D341Med (cell line): ENCODE measurements at places on chromosomes 6 and 20.
A peak's percentile ranks its signal among the peaks of the same experiment; 100 is the strongest.

DNA sequence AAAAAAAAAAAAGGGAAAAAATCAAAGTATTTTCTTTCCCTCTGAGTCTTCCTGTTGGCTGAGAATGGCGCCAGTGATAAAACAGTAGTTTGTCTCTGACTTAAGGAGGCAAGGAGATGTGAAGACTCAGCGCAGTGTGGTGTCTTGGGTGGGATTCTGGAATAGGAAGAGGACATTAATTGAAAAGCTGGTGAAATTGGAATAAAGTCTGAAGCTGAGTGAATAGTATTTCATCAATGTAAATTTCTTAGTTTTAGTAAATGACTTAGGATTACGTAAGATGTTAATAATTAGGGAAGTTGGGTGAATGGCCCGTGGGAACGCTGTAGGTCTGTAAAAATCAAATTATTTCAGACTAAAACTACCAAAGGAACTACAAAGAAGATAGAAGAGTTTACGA lies 122.8 kb upstream of the ZNF217 start:
- DNase-seq: no peak

DNA sequence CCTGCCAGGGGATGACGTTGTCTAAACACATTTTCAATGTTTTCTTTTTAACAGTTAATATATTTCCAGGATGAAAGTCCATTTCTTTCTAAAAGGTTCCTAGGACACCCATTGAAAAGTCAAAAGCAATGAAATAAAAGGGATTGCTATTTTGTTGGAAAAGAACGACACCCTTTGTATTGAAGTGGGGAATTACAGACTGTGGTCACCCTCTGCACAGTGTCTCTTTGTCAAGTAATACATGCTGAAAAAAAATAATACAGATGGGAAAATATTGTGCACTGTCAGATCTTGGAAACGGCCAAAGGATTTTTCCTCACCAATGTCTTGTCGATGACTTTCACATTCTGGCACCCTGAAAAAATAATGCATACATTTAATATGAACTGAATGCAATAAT lies 56.9 kb downstream of the HAO1 start:
- DNase-seq: no peak

- DNase-seq: no peak
Measured at GRCh38 chr20:24309596-24309995, 159.8 kb upstream of the SYNDIG1 start.

GRCh38 chr6:15690510-15690909 lies 27.7 kb upstream of the DTNBP1 start:
- DNase-seq: no peak

- DNase-seq: no peak
Measured at GRCh38 chr6:84329516-84329915, 102.1 kb upstream of the CEP162 start.

GRCh38 chr6:107180099-107180498 lies 64.8 kb upstream of the BEND3 start:
- DNase-seq: no peak

DNA sequence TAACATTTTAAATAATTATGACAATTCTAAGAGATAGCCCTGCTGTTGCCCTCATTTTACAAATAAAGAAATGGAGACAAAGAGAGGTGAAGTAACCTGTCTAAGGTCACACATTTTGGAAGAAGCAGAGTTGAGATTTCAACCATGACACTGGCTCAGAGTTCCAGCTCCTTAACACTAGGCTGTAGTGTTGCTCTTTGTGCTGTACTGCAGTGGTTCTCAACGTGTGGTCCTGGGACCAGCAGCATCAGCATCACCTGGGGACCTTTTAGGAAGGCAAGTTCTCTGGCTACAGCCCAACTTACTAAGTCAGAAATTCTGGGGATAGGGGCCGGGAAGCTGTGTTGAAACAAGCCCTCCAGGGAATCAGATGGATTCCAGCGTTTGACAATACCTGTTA lies 62.4 kb upstream of the FERMT1 start:
- DNase-seq: no peak

DNA sequence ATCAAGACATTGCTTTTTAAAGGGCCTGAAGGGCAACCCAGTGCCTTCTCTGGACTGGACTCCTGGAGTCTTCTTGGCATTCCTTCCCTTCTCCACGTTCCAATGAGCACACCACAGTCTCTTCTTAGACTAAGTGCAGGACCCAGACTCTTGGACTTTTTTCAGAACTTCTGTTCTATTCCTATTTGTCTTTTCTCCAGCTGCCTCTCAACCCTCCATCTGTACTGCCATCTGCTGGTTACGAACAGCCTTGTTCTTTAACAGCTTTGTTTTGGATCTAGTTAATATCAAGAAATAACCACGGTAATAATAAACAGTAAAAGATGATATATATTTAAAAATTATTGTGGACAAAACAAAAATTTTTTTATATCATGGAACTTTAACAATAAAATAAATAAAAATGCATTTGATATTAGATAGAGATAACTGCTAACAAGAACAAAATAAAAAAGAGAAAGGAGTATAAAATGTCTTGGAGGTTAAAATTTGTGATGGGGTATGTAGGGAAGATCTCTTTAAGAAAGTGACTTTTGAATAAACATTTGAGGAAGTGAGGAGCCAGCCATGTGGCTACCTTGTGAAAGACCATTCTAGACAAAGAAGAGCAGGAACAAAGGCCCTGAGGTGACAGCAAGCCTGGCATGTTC lies 105.1 kb upstream of the HCRTR2 start:
- peak; percentile 48 for DNase-seq

DNA sequence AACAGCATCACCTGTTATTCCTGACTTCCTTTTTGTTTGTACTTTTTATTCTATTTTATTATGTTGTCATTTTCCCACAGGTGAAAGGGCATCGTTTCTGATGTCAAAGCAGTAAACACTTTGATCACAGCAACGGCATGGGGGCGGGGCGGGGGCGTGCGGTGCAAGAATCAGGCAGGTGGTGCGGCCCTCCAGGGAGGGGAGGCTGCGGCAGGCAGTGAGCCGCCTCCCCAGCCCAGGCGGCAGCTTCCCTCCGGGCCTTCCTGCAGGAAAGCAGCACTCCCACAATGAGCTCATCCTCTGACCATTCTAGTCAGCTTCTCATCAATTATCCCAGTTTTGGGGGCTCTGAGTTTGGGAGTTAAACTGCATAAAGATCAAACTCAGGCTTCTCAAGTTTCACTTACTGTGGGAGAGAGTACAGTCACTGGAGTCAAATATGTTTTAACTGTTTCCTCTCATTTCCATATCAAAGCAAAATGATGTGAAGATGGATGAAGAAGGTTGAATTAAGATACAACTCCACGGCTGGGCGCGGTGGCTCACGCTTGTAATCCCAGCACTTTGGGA lies 608.4 kb upstream of the AGPAT4 start:
- no peak for DNase-seq

- no peak for DNase-seq
Measured at GRCh38 chr20:16479666-16480065, 93.6 kb downstream of the KIF16B start.

- DNase-seq: no peak
Measured at GRCh38 chr6:162973980-162974379, 246.2 kb downstream of the PACRG start.

DNA sequence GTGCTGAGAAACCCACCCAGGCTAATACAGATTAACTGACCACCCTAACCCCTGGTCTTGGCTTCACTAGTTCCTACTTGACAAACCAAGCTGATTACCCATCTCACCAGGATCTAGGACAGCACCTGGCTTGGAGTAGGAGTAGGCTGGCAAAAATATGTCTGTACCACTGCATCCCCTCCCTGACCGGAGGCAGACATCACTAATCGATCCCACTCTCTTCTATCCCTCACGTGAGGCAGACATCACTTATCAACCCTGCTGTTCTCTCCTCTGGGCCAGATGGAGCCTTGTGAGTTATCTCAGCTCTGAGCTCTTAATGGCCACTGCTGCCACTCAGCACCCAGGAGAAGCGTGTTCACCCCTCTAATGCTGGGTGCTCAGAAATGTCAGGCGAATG lies 324.3 kb downstream of the CDH4 start:
- DNase-seq: no peak

DNA sequence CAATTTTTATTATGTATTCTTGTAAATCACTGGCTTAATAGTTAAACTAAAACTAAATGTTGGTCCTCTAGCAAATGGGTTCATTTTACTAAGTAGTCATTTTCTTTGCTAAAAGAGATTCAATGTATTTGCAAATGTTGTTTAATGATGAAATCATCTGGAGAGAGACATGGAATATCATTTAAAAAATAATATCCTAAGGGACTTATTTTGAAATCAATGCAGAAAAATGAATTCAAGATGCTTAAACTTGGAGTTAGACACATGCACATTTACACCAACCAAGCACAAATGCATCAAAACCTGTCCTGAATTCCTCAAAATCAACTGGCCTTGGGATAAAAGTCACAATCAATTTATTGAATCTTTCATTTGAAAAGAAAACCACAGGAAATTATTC lies 165.0 kb upstream of the RNF217 start:
- DNase-seq: no peak

DNA sequence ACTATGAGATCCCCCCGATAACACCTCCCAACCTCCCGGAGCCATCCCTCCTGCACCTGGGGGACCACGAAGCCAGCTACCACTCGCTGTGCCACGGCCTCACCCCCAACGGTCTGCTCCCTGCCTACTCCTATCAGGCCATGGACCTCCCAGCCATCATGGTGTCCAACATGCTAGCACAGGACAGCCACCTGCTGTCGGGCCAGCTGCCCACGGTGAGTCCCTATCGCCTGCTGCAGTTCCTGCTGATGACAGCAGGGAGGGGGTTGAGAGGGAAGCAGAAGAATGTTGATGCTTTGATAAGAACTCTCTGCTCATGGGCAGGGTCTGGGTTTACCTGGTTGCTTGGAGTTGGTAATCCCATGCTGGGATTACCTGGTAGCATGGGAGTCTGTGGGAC lies 91.9 kb downstream of the TOX2 start:
- DNase-seq: no peak

GRCh38 chr6:40480678-40481077 lies 106.5 kb downstream of the LRFN2 start:
- no peak for DNase-seq
